ENCODE measurements at places on chromosomes 16 and 17.

GRCh38 chr17:41003926-41004325 lies 4.2 kb upstream of the KRTAP3-2 start:
- DNase-seq, result no peak

DNA sequence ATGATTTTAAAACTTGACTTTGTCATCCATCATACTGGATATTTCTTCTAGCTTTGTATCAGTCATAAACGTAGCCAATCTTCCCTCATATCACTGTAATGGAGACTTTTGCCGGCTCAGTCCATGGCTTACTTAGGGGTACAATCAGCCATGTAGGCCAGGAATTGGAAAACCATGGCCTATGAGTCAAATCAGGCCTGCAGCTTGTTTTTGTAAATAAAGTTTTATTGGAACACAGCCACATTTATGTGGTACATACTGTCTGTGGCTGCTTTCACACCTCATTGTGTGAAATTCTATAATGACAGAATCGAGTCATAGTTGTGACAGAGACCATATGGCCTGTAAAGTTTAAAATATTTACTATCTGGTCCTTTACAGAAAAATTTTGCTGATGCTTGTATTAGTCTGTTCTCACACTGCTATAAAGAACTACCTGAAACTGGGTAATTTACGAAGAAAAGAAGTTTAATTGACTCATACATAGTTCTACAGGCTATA lies 64.5 kb upstream of the CDH13 start:
- DNase-seq, result no peak

- DNase-seq, result no peak
These were observed 161.3 kb downstream of the SLC39A11 start for GRCh38 chr17:72931163-72931562.

DNA sequence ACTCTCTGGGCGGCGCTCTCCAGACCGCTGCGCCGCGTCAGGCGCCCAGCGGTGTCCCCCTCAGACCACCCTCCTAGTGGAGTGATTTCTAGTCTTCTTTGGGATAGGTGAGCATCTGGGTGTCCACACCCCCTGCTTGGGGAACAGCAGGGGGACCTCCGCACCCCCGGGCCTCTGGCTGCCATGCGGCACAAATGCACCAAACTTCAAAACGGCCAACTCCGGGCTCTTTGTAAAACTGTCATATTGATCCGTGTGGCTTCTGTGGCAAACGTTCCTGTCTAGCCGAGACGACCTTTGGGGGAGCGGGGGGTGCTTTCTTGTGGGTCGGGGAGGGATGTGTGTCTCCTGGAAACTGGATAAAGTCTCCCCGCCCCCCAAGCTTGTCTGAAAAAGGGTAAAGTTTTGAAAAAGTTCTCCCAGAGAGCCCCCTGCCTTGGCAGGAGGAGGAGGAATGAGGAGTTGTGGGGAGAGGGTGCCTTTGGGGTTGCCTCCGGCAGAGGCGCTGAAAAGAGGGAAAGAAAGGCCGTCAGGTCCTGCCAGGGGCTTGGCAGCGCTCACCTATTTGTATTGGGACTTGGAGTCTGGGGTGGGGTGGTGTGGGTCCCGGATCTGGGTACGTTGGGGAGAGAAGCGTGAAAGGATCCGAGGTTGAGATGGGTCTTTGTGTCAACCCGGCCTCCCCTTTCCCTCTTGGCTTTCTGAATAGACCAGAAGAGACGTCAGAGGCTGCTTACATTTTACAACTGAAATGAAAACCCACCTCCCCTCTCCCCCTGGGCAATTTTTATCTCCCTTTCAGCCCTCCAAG lies 2.2 kb upstream of the CHD3 start:
- no peak for DNase-seq

DNA sequence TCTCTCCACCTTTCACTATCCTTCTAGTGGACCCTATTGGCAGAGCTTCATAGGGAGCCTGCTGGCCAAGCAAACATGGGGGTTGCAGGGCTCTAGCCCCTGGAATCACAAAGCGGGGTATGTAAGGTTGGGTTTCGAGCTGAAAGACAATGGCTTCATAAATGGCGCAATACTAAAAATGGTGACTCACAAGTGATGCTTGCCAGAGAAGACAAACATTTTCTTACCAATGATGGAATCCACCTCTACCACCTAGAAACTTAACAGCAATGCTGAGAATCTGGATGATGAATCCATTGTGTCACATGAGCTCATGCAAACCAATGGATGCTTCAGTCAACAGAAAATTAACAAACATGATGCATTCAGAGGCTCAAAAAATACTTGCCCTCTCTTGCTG lies 375.3 kb upstream of the PSMD7 start:
- no peak for DNase-seq

DNA sequence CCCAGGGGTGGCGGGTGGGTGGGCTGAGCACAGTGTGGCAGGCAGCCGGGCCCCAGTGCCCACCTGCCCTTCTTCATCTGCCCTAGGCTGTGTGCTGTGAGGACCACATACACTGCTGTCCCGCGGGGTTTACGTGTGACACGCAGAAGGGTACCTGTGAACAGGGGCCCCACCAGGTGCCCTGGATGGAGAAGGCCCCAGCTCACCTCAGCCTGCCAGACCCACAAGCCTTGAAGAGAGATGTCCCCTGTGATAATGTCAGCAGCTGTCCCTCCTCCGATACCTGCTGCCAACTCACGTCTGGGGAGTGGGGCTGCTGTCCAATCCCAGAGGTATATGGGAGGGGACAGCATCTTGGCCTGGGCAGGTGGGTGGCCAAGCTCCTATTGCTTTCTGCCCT lies 6.4 kb downstream of the GRN start:
- no peak for DNase-seq

- no peak for DNase-seq
These were observed 926 bp downstream of the MYH10 start for GRCh38 chr17:8629371-8630226.

DNA sequence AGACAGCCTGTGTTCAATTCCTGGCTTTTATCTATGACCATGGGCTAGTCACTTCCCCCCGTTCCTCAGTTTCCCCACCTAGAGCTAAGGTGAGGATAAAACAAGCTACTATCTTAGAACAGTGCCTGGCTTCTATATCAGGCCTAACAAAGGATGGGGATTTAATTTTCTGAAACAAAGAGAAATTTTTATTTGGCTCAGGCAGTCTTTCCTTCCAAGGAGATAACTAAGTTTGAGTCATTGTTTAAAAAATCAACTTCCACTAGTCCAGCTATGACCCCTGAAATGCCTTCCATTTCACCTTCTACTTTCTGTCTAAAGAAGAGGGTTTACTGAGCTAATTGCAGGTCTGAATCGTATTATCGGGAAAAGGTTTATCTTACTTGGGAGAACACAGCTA lies 99.0 kb downstream of the CMIP start:
- no peak for DNase-seq

DNA sequence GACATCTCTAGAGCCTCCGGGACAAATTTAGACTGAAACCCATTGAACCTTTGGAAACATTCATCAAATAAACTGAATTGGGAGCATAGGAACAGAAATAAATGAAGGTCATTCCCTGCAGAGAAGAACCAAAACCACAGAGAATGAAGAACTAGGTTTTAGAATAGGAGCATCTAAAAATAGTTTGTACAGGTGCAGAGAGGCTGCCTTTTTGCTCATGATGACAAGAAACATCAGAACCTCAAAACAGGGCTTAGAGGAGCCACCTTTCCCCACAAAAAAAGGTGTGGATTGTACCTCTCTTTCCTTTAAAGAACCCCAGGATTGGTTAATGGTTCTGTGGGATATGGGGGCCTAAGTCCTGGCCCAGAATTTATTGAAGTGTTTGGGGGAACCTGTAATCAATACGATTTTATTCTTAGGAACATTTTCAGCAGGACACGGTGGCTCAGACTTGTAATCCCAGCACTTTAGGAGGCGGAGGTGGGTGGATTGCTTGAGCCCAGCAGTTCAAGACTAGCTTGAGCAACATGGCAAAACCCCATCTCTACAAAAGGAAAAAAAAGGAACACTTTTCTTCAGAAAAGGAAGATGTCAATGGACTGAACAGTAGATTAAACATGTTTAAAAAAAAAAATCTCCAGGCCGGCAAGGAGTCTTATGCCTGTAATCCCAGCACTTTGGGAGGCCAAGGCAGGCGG lies 37.7 kb upstream of the SLC47A1 start:
- DNase-seq, result no peak

- DNase-seq, result no peak
These were observed 20.5 kb downstream of the AKAP1 start for GRCh38 chr17:57105591-57105990.

DNA sequence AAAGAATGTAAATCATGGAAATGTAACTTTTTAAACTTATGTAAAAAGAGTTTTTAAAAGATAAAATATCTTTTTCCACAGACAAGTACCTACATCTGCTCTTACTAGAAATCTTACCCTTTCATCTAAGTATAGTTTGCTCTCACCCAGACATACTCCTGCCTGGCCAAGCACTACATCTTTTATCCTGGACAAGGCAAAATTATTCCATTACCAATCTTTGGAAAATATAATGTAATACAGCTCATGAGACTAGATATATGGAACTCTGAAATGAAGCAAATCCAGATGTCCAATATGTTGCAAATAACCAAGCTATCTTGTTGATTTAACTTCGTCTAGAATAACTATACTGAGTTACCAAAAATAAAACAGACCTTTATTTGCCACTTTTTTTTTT lies 50.0 kb downstream of the VMP1 start:
- DNase-seq, result no peak

DNA sequence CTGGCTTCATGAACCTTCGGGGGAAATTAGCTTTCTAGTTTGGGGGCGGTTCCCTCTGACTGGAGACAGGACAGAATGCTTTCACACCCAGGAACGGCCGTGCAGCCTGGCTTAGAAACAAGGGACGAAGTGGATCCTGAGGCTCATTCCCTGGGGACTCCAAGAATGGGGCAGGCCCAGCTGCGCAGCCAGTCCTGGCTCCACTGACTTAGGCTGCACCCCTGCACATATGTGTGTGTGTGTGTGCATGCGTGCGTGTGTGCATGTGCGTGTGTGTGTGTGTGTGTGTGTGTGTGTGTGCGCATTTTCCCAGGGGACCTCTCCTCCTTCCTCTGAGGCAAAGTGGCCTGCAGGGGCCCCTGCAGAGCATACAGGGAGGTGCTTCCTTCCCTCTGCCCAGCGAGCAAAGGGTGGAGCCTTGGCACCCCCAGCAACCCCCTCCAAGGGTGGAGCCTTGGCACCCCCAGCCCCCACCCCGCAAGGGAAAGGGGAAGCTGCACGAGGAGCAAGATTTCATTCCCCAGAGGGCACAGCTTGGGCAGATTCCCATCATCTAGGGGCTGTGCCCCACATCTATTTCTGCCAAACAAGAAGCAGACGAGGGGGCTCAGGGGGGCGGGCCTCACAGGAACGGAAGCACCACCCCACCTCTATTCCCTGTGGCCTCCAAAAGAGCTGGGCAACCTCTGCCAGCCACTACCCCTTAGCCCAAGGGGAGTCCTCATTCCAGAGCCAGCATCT lies 97.6 kb upstream of the CBX4 start:
- DNase-seq, result no peak

DNA sequence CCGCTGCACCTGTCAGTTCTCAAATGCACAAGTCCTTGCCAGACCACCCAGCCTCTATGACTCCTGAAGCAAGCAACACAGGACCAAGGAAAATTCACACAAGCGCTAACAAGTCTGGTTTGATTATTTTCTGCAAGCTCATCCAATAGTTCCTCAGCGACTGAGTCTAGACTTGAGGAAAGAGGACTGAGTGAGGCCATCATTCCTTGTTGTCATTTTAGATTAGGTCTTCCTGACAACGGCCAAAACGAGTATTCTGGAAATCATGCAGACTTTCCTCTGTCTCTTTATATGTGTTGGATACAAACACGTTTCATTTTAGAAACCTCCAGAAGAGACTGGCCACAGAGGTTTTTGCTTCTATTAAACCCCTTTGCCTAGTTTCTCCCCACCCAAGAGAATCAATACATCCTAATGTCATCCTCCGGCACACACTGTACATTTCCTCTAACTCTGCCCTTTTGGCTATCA lies 561 bp downstream of the CCDC47 start:
- no peak for DNase-seq

- DNase-seq, result no peak
These were observed 122.4 kb upstream of the NLRP1 start for GRCh38 chr17:5706577-5707210.

- no peak for DNase-seq
These were observed 24.1 kb downstream of the PIK3R6 start for GRCh38 chr17:8843344-8843743.

- DNase-seq, result no peak
These were observed 176.4 kb downstream of the AXIN2 start for GRCh38 chr17:65385071-65385470.

DNA sequence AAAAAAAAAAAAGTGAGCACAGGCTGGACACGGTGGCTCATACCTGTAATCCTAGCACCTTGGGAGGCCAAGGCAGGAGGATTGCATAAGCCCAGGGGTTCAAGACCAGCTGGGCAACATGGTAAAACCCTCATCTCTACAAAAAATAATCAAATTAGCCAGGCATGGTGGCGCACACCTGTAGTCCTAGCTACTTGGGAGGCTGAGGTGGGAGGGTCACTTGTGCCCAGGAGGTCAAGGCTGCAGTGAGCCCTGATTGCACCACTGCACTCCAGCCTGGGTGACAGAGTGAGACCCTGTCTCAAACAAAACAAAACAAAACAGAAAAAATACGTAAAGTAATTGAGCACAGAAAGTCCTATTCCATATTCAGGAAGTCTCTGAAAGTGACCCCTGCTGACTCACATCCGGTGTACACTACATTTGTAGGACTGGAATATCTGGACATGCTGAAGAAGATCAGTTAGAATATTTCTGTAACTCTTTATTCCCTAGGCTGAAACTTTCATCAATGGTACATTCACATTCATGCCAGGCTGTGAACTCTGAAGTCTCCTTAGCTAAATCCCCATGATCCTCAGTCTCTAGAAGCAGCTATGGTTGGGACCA lies 66.0 kb upstream of the HAS3 start:
- DNase-seq, result no peak

- no peak for DNase-seq
These were observed 49.8 kb downstream of the BRD7 start for GRCh38 chr16:50318796-50319578.

DNA sequence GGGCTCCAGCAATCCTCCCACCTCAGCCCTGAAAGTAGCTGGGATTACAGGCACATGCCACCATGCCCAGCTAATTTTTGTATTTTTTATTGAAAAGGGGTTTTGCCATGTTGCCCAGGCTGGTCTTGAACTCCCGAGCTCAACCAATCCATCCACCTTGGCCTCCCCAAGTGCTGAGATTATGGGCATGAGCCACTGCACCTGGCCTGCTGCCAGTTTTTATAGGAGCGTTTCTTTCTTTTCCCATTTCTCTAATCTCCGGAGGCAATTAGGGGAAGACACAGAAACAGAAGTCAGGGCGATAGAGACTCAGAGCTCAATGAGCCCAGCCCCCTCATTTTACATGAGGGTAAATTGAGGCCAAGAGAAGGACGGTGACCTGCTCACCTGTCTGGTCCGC lies 10.4 kb downstream of the MGAT5B start:
- DNase-seq, result no peak

Data from esophagus squamous epithelium (tissue), 5 donors.